ENCODE measurements at places on chromosomes 3 and 15.

DNA sequence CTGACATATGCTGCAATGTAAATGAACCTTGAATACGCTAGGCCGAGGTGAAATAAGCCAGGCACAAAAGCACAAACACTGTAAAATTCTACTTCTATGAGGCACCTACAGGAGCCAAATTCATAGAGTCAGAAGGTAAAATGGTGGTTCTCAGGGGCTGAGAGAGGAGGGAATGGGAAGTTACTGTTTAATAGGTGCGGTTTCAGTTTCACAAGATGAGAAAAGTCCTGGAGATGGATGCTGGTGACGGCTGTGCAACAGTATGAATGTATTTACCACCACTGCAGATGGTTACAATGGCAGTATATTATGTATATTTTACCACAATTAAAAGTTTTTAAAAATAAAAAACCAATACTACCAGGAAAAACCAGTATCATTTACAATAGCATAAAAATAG is 4.0 kb downstream of the TNK2 start:
- DNase-seq: no peak

DNA sequence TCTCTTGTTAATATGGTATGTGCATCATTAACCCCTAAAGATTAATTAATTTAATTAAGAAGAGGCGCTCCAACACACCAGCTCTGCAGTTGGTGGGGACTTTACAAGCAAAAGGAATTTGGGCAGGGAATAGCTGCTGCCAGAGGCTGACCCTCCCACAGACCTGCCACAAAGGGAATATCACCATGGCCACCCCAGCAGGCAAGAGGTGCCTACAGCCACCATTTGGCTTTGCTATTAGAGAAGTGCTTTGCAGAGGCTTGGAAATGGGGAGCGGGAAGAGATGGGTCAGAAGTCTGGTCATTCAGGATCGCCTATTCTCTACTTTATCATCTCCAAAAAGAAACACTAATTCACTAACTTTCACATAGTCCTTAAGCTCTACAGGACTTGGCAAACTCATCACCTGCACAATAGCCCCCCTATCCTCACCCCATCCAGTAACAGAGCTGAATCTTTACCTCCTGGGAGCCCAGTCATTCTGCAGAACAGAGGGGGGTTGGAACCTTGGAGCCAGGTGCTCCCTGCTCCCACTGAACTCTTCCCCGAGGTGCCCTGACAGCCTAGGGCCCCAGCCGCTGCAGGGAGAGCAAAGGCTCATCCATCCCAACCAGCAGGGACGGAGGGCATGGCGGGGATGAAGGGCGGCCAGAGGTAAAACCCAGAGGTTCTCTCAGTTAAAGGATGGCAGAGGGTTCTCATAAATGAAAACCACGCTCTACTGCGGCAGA is 29.7 kb downstream of the LRIG1 start:
- DNase-seq: no peak

GRCh38 chr3:58323529-58324390 is 8.9 kb upstream of the PXK start:
- no peak for DNase-seq

- no peak for DNase-seq
Observed at GRCh38 chr15:27549746-27550145, 549.4 kb downstream of the OCA2 start.

GRCh38 chr15:87716422-87716821 is 540.1 kb downstream of the NTRK3 start:
- DNase-seq: no peak

- DNase-seq: no peak
Observed at GRCh38 chr3:5252131-5252530, 64.6 kb downstream of the EDEM1 start.
